ENCODE measurements at places on chromosomes 12 and 14.

GRCh38 chr12:7693793-7694192, 1.8 kb downstream of the GDF3 start:
- no peak for DNase-seq

DNA sequence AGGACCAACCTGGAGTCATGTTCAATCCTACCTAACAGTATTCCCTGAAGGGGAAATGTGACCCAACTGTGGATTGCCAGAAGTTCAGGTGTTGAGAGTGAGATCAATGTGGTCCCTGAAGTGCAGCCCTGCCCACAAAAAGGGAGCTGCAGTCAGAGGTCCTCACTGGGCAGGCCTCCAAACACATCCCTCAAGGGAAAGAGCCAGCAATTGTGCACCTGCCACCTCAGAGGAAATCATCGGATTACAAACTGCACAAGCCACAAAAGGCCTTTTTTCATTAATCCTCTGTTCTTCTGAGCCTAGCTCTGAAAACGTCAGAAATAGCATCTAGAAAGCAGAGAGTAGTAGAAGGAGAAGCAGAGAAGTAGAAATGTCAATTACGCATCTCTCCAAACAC, 10.8 kb upstream of the MDM1 start:
- DNase-seq: no peak

DNA sequence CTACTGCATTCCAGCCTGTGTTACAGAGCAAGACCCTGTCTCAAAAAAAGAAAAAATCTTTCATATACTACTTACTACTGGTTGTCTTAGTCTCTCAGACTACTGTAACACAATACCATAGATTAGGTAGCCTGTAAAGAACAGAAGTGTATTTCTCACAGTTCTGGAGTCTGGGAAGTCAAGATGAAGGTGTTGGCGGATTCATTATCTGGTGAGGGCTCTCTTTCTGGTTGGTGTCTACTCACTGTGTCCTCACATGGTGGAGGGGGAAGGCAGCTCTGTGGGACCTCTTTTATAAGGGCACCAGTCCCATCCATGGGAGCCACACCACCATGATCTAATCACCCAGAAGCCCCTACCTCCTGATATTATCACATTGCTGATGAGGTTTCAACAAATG, 14.4 kb downstream of the WDR20 start:
- no peak for DNase-seq

DNA sequence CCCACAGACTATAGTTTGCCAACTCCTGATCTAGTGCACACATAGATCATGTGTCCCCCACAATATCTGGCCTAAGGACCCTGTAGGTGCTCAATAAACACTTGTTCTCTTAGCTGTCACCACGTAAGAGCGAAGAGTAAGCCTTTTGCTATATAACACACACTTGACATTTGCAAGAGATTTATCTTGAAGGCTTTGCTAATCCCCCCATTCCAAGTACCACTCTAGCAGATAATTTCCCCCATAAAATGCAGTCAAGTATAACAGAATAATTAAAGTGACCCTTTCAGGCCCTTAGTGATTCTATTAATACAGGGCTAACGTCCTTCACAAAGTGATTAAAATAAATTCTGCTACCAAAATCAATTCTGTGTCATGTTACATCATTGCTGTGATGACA, 87.5 kb downstream of the PLXNC1 start:
- no peak for DNase-seq

DNA sequence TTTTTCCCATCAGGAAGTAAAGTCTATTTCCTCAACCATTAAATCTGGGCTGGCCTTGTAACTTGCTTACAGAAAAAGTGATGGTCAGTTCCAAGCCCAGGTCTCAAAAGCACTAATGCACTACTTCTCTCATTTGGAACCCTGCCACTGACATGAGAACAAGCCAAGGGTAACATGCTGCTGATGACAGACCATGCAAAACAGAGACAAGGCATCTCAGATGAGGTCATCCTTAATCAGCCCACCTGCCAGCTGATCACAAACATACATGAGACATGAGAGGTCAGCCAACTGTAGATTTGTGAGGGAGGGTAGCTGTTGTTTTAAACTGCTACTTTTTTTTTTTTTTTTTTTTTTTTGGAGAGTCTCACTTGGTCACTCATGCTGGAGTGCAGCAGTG, 16.2 kb downstream of the TWF1 start:
- no peak for DNase-seq

DNA sequence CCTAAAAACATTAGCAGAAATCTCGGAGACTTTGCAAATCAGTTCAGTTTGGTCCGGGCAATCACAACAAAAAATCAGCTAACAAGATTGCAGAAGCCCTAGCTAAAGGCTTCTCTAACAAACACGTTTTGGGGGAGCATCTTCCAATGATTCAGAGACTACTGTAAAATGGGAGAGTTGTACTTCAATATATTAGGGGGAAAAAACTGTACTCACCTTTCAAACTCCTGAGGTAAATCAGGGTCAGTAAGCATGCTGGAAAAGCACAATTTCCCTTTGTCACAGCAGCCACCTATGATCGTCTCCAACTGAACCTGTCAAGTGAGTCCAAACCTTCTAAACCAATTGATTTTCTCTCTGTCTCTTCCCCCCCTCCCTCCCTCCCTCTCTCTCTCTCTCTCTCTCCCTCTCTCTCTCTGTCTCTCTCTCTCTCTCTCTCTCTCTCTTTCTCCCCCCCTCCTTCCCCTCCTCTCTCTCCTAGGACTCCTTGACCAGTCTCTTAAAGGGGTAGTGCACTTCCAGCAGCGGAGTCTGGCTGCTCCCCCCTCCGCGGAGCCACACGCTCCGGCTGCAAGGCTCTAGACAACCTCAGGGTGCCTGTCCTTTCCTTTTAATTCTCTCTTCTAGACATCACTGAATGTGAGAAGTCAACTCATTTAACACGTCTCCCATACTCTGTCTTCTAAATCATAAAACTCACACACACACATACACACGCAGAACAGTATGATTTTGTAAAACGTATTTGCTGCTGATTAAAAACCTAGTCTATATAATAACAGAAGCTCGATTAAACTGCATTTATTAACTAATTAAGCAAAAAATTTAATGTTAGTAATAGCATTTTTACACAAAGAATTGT, at the start of gene SOX5:
Gene SOX5, minus strand, starts transcription at position 323 of the 862 bp plus-strand sequence. Its CDS starts 69 bp downstream, at position 254.
- DNase-seq: no peak

DNA sequence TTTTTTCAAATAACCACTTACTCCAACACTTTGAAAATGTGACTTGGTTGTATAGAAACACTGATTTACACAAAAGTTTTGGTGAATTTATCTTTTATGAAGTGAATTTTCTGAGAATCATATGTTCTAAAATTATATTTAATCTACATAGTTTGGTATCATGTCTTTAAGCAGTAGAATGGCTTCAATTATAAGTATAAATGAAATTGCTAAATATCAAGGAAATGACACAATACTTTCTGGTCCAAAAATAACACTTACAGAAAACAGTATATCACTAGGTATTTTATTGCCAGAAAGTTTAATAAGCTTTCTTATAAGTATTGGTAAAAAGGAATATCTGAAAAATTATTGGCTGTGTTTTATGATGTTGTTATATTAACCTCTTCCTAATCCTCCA, 90.9 kb downstream of the SRGAP1 start:
- no peak for DNase-seq

DNA sequence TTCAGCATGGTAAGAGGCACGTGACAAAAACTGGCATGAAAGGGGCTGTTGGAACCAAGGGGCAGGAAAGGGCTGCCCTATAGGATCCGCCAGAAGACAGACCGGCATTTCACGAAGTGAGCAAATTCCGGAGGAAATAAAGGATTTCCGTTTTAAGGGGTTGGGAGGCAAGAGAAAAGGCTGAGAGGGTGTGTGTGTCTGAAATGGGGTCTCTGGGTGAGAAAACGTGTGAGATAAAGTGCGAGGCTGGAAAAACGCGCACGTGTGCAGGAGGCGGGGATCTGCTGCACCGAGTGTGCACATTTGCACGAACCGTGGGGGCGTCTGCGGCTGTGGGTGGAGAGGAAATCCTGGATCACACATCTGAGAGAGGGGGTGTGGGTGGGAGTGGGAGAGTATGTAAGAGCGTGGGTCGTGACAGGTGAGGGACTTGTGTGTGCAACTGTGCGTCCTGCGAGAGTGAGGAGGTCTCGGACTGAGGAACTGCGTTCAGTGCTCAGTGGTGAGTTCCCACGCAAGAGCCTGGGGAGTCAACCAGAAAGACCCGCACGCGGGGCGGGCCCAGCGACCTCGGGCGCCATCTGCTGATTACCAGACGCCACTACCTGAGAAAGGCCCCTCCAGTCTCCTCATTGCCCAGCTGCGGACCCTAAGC, 37.0 kb upstream of the P2RX7 start:
- DNase-seq: peak; percentile 82

DNA sequence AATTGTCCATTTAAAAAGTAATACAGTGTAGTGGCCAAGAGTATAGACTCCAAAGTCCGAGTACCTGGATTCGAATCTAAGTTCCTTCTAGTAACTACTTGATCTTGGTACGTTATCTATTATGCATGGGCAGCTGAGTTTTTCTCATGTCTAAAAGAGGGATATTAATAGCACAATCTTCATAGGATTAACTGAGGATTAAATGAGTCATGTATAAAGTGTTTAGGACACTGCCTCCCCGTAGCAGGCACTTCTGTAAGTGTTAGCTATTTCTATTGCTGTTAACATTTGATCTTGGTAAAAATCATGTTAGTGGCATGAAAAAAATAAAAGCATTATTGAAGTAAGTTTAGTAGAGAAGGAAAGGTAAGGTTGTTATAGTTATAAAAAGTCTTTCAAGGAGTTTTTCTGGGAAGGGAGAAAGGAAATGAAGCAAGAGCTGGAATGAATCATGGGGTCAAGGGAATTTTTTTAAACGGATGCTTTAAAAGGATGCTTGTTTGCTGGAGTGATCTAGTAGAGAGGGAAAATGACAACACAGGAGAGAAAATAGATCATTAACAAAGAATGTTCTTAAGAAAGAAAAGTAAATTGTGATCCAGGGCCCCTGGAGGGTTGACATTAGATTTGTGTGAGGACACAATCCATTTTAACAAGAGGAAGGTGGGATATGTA, 502.2 kb upstream of the USP15 start:
- no peak for DNase-seq

DNA sequence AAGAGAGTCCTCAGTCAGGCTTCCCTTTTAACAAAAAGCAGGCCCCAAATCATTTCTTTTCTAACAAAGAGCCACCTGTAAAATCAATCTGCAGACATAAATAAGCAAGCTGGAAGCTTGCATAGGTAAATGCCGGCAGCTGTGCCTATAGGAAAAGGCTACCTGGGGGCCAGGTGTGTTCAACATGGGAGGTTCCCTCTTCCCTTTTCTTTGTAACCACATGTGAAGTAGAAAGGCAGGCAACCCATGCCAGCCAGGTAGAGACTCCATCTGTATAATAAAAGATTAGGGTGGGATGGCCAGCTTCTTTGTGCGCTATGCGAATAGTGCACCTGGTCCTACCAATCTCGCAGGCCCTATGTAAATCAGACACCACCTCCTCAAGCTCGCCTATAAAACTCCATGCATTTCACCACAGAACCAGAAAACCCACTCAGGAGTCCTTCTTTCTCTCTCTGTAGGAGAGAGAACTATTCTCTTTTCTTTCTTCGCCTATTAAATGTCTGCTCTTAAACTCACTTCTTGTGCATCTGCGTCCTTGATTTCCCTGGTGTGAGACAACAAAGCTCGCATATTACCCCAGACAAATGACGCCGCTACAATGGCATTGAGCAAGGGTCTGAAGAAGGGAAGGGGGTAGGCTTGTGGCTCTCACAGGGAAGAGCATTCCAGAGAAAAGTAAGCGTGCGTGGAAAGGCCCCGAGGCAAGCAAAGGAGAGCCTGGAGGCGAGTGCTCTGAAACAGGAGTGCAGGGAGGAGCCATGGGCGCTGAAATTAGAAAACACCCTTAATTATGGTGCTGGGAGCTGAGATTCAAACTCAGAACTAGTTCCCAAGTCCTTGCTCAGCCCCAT, 67.2 kb downstream of the TTC9 start:
- no peak for DNase-seq

DNA sequence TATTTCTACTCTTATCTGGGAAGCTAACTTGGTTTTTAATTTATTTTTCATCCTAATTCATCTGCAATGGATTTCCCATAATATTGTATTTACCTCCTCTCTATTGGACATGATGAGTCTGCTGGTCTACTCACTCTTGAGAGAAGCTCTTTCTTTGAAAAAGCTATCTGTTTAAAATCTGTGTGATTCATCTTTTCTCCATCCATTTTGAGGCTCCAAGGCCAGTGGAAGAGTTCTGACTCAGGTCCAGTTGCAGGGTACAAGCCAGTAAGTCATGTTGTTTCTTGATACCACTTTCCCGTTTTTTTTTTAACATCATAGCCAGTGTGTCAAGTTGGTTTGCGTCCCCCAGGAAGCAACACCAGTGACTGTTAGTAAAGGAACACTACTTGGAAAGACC, 160.3 kb upstream of the BMP4 start:
- DNase-seq: no peak

- DNase-seq: no peak
Observed at GRCh38 chr12:7376196-7376595, 67.8 kb downstream of the CD163L1 start.

GRCh38 chr14:77059276-77059915, 30.9 kb upstream of the IRF2BPL start:
- DNase-seq: no peak

GRCh38 chr12:9754099-9754927, 6.4 kb downstream of the CD69 start:
- DNase-seq: no peak

GRCh38 chr14:25518364-25518763, 468.4 kb upstream of the STXBP6 start:
- DNase-seq: no peak

GRCh38 chr14:27392153-27392552, 794.3 kb upstream of the NOVA1 start:
- DNase-seq: no peak

DNA sequence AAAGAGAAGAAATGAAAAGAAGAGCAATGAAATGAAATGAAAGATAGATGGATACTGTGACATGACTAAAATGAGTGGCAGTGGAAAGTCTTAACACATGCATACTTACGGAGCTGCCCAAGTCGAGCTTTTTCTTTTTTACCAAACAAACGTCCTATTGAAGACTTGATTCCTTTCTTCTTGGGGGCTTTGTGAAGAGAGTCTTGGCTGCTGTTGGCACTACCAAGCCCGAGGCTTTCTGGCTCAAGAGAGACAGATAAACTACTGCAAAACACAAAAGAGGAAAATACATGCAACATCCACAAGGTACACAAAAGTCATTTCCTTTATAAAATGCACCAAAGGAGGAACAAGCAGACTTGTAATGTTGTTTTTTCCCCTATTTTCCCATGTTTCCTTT, 261.2 kb downstream of the ACSS3 start:
- DNase-seq: no peak

DNA sequence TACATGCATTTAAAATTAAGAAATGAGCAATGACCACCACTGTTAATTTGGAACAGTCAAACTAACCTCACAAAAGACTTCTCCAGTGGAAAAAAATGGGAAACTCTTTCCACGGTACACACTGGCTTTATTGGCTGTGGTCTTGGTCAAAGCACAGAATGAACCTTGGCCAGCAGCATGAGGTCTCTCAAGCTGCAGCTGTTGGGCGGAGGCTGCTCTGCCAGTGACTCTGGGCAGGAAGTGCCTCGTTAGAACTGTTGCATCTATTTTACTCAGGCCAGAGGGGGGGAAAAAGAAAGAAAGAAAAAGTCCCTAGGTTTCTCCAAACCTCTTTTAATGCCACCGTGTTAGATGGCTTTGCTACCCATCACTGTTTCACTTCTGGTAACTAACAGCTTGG, 279.8 kb upstream of the DIO2 start:
- DNase-seq: no peak

- no peak for DNase-seq
Observed at GRCh38 chr14:48575772-48576171, 900.4 kb upstream of the MDGA2 start.

- no peak for DNase-seq
Observed at GRCh38 chr12:20096430-20096829, 271.9 kb upstream of the PDE3A start.

- DNase-seq: no peak
Observed at GRCh38 chr12:116528065-116528464, 31.1 kb upstream of the MAP1LC3B2 start.

Measured in stimulated activated effector memory CD8-positive, alpha-beta T cell treated with anti-CD3 and anti-CD28 coated beads, Interleukin-12 subunit alpha, Interleukin-12 subunit beta, amount 100 ng/mL, for 72 hours (primary cell).